Stimulated activated CD8-positive, alpha-beta memory T cell treated with anti-CD3 and anti-CD28 coated beads, Interleukin-15, amount 100 ng/mL, for 48 hours (primary cell): ENCODE measurements at places on chromosomes 3 and 15.

DNA sequence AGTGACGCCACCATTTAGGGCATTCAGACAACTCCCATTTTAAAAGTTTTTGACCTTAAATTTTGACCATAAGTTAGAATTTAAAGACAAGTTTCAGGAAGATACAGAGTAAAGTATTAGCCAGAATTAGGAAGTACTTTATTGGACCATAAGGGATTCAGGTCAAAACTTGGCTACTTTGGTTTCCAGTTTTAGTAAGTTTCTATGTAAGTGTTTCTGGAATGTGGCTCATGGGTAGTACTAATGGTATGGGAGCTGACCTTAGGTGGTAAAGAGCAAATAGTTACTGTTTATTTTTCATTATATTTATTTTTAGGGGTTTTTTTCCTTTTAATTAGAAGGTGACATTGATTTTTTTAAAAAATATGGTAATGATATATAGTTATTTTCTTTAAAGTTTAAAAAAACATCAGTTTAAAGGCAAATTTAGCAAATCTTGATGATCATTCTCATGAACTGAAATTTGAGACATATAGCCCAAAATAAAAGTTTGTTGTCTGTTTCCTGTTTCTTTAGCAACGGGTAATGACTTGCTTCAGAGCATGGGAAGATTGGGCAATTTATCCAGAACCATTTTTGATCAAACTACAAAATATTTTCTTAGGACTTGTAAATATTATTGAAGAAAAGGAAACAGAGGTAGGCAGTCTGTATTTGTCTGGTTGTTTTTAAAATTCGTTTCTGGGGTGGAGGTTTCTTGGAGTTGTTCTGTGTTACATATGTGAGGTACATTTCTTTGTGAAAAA lies 34.3 kb downstream of the U2SURP start:
- DNase-seq: no peak

DNA sequence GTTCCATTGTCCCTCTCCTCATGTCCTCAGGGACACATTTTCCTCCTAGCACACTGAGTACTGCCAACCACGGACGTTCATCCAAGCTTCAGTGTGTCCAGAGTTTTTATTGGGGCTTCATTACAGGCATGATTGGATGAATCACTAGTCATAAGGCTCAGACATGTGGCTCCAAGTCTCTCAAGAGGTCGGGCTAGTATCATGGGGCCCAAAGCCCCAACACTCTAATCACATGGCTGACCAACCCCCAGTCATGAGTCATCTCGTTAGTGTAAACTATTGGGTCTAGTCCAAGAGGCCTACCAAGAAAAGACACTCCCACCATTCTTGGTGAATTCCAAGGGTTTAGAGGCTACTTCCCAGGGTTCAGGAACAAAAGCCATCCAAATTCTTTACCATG lies 4.4 kb downstream of the TERC start:
- DNase-seq: no peak

DNA sequence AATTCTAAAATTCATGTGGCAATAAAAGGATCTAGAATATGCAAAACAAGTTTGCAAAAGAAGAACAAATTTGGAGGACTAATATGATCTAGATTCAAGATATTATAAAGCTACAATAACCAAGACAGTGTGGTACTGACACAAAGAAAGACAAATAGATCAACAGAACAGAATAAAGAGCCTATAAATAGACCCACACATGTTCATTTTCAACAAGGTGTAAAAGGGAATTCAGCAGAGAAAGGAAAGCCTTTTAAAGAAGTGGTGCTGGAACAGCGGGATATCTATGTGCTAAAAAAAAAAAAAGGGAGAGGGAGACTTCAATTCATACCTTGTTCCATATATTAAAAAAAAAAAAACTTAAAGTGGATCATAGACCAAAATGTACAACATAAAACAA lies 149.0 kb downstream of the WDR76 start:
- DNase-seq: no peak

DNA sequence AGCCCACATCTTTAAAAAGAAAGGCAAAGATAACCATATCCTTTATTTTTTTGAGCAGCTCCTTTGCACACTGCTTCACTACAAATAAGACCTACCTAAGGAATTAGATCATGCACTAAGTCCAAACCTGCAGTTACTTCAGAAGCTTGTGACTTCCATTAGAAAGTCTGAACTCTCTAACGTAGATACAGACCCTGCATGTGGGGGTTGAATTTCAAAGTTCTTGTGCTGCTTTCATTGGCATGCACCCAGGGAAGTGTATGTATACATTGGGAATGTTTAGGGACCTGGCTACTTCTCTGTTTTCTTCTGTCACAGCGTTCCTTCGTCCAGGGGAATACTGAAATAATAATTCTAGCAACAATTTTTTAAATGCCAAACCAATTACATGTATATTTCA lies 185.2 kb upstream of the IL12A start:
- no peak for DNase-seq

- no peak for DNase-seq
Measured at GRCh38 chr3:173743111-173743510, 345.6 kb downstream of the NLGN1 start.

GRCh38 chr3:146159037-146159436 lies 1.9 kb downstream of the PLOD2 start:
- DNase-seq: no peak

DNA sequence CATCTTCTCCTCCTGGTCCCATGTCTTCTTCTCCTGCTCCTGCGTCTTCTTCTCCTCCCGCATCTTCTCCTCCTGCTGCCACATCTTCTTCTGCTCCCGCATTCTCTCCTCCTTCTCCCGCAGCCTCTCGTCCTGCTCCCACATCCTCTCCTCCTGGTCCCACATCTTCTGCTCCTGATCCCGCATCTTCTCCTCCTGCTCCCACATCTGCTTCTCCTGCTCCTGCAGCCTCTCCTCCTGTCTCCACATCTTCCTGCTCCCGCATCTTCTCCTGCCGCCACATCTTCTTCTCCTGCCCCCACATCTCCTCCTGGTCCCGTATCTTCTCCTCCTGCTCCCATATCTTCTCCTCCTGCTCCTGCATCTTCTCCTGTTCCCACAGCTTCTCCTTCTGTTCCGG lies 6.4 kb downstream of the GOLGA6L2 start:
- no peak for DNase-seq

GRCh38 chr3:40720341-40720740 lies 195.6 kb downstream of the ZNF621 start:
- DNase-seq: no peak
